ENCODE measurements at places on chromosomes 12 and 14. TPM values are rescaled to one million over a fixed set of nuclear protein-coding genes. Genes with fewer than 3 reads are reported as not detected.

Gene TSPAN9
- total RNA-seq, result 43.7 TPM

Gene GABARAPL1
- 92.9 TPM for total RNA-seq

Gene AGAP2
- total RNA-seq, result 0.83 TPM

Gene IL31
- not detected for total RNA-seq

Gene TMTC2
- 0.93 TPM for total RNA-seq

Gene PAPLN
- total RNA-seq, result 1.9 TPM

Gene GALNT9
- not detected for total RNA-seq

Gene OSGEP
- 11.5 TPM for total RNA-seq

Gene TIGAR
- total RNA-seq, result 3.0 TPM

Gene NRXN3
- total RNA-seq, result 0.20 TPM

Gene IL22
- total RNA-seq, result not detected

Gene GPR132
- total RNA-seq, result 0.40 TPM

Gene PAN2
- total RNA-seq, result 86.0 TPM

Gene TAS2R14
- total RNA-seq, result 0.73 TPM

Gene RTL1
- total RNA-seq, result not detected

Gene SELPLG
- 2.4 TPM for total RNA-seq

Gene DPY19L2
- total RNA-seq, result not detected

Gene SLC17A8
- total RNA-seq, result 0.23 TPM

Gene DBX2
- total RNA-seq, result not detected

Gene MYL2
- not detected for total RNA-seq

Gene KRT7
- total RNA-seq, result 18.8 TPM

Gene POTEM
- not detected for total RNA-seq

Gene TBC1D30
- 2.1 TPM for total RNA-seq

Gene MLH3
- 10.4 TPM for total RNA-seq

All from left lobe of liver (tissue), 2 donors.